ENCODE measurements at places on chromosomes 2 and 18.

DNA sequence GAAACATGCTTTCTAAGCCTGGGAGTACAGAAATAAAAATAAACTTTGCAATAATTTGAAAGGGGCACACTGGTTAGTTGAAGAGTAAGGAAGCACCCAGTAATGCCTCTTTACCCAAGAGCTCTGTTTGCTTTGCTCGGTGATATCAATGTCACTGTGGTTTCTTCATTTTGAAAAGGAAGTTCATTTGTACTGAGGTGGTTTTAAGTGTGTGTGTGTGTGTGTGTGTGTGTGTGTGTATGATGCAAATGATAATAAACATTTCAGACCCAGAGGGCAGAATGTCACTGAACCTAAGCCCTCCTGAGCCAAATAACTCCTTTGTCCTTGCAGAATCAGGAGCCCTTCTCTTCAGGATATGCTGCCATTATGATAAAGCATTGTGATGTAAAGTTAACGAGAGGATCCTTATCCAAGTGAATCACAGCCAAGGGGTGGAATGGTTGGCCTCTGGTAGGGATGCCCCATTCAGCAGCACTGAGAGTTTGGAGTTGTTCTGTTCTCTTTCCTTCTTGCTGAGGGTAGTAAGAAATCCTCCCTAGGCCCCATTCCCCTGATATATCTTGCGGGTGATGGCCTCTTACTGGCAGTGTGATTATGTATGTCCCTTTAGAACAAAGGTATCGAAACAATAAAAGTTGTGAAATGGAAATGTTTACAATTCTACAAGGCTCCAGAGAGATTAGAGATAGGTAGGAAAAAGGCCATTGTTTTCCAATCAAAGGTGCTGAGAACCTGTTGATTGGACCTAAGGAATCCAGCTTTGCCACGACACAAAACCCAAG lies 7.6 kb downstream of the ITGA6 start:
- DNase-seq = no peak

DNA sequence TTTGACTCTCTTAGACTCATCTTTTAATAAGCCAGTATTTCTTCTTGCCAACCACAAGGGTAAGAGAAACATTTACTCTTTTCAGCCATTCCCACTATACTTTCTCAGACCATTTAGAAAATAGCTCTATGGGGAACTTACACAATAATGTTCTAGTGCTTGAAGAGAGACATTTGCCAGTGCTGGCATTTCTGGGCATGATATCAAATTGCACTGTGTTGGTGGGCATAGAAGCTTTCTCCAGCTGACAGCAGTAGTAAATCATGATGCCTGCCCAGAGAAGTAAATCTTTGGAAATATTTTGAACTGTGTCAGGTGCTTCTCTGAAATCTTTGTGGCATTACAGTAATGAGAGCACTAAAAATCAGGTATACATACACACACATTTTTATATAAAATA lies 346.6 kb downstream of the CBLN2 start:
- no peak for DNase-seq

- DNase-seq = no peak
These were observed 10.6 kb downstream of the DAW1 start for GRCh38 chr2:227881866-227882517.

GRCh38 chr2:169464466-169464865 lies 14.8 kb upstream of the BBS5 start:
- no peak for DNase-seq

GRCh38 chr2:189486237-189486770 lies 45.0 kb downstream of the WDR75 start:
- DNase-seq = no peak

DNA sequence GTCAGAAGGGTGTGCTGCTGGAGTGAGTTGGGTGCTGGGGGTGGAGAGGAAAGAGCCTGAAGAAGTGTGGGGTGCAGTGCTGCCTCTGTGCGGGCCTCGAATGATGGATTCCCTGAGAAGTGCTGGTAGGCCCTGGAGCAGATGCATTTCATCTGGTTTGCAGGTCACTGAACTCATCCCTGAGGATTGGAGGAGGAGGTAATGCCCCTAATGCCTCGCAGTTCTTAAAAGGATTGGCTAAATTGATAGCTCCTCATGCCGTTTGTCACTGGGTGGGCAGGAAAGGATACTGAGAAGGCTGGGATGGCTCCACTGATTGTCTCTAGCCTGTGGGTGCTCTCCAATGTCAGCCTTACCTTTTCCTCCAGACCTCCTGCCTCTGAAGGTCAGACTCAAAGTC lies 74.1 kb downstream of the CTIF start:
- DNase-seq = no peak

DNA sequence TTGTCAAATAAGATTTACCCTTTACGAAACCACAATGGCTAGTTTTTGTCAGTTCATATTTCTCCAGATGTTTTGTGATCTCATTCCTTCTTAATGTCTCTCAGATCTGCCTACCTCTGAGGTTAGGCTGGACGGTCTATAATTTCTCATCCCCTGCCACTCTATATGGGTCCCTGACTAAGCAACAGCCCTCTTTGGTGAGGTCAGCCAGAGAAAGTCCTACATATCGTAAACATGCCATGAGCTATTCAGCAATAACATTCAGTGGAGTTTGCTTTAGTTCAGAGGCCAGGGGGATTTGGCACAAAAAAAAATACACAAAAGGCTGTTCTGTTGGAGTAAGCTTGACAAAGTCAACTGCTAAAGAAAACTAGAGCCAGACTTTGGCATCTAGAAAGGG lies 192.1 kb upstream of the NCKAP5 start:
- no peak for DNase-seq

GRCh38 chr18:2847317-2848246 lies 776 bp downstream of the EMILIN2 start:
- peak; percentile 26 for DNase-seq

- DNase-seq = peak; percentile 87
These were observed at the start of gene SS18 for GRCh38 chr18:26090130-26091046. Gene SS18, minus strand, starts transcription at chr18:26090613. Its CDS starts 44 bp downstream, at chr18:26090569.

DNA sequence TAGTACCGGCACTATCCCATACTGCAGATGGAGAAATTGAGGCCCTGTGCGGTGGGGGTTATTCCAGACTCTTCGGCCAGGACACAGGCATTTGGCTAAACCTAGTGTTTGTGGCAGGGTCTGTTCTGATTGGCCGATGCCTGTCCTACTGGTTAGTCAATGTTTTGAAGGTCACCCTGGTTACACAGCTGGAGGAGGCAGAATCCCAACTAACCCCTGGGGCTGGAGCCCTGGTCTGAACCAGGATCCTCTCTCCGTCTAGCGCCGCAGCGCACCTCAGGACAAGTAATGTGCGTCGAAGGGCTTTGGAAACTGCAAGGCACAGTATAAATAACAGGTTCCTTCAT lies 19.4 kb downstream of the TEX44 start:
- DNase-seq = no peak

- DNase-seq = no peak
These were observed 52.1 kb downstream of the NEMP2 start for GRCh38 chr2:190482451-190482850.

GRCh38 chr2:205778356-205778755 lies 96.1 kb downstream of the NRP2 start:
- DNase-seq = no peak

- no peak for DNase-seq
These were observed 52.1 kb downstream of the NFATC1 start for GRCh38 chr18:79447703-79448367.

DNA sequence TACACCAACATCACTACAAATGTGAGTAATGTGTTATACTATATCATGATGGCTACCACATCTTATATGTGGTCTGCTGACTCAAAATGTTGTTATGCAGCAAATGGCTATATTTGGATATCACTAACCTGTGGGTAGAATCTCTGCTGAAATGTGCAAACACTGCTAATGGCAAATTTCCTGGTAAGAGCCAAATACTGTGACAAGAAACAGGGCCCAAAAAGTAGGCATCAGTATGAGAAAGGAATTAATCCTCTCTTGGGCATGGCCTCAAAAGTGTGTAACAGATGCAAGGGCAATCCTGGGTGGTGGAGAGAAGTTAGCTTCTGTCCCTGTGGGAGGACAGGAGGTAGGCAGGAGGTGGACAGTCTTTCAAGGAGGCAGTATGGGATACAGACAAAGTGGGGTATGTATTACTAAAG lies 13.3 kb downstream of the ATF2 start:
- no peak for DNase-seq

DNA sequence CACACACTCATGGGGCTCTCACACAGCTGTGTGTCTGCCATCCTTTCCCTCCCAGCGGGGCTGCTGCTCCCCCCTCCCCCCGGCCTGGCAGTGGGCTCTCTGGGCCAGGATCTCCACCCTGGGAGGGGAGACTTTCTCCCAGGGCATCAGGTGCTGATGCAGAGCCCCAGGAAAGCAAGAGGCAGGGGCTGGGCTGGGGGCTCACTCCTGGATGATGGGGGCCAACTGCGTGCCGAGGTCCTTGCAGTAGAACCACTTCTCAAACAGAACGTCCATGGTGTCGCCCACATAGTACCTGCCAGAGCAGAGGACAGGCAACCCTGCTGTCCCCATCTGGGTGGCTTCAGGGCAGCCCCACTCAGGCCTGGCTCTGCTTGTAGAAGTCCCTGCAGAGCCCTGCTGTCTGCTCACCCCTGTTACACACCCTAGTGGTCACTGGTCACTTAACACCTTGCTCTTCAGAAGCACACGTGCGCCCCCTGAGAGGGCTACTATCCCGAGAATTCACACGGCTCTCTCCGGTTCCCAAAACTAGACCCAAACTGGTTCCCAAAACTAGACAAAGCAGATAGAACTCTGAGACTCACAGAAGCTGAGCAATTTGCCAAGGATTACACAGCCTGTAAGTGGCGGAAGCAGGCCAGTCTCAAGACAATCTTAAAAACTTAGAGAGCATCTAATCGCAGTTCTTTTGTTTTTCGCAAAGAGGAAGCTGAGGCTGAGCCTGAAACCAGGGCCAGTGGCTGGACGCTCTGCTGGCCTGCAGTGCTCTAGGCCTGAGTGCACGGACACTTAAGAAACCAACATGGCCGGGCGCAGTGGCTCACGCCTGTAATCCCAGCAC lies 6.6 kb upstream of the OXER1 start:
- DNase-seq = no peak

DNA sequence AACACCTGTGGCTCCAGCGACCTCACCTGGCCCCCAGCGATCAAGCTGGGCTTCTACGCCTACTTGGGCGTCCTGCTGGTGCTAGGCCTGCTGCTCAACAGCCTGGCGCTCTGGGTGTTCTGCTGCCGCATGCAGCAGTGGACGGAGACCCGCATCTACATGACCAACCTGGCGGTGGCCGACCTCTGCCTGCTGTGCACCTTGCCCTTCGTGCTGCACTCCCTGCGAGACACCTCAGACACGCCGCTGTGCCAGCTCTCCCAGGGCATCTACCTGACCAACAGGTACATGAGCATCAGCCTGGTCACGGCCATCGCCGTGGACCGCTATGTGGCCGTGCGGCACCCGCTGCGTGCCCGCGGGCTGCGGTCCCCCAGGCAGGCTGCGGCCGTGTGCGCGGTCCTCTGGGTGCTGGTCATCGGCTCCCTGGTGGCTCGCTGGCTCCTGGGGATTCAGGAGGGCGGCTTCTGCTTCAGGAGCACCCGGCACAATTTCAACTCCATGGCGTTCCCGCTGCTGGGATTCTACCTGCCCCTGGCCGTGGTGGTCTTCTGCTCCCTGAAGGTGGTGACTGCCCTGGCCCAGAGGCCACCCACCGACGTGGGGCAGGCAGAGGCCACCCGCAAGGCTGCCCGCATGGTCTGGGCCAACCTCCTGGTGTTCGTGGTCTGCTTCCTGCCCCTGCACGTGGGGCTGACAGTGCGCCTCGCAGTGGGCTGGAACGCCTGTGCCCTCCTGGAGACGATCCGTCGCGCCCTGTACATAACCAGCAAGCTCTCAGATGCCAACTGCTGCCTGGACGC lies 4.9 kb downstream of the GPR35 start:
- DNase-seq = no peak

Data from stimulated activated CD4-positive, alpha-beta T cell treated with anti-CD3 and anti-CD28 coated beads, Interleukin-2, amount 100 ng/mL, for 48 hours (primary cell).